GM12878 (cell line): ENCODE measurements at places on chromosomes 4 and X. TPM values are rescaled to one million over a fixed set of nuclear protein-coding genes. Genes with fewer than 3 reads are reported as not detected.
A peak's percentile ranks its signal among the peaks of the same experiment; 100 is the strongest.

DNA sequence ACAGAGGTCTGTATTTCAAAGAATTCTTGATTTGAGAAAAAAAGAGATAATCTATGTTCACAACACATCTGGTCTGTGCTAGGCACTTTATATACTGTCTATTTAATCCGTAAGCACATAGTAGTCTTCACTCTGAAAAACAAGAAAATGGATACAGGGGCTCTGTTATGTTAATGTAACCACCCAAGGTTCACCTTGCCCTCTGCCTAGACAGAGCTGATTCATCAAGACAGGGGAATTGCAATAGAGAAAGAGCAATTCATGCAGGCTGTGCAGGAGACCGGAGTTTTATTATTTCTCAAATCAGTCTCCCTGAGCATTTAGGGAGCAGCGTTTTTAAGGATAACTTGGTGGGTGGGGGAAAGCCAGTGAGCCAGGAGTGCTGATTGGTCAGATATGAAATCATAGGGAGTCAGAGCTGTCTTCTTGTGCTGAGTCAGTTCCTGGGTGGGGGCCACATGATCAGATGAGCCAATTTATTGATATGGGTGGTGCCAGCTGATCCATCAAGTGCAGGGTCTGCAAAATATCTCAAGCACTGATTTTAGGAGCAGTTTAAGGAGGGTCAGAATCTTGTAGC is 92.9 kb upstream of the TNIP3 start:
- DNase-seq, result no peak
- no peaks in the 10 kb centered on the region for H3K27me3 ChIP-seq
- H3K36me3 ChIP-seq, result no peaks in the 10 kb centered on the region
- H3K4me3 ChIP-seq, result no peak overlapping the region
- H3K4me1 ChIP-seq, result peaks cover 7% of the 10 kb centered on the region
- H3K27ac ChIP-seq, result no peak overlapping the region

DNA sequence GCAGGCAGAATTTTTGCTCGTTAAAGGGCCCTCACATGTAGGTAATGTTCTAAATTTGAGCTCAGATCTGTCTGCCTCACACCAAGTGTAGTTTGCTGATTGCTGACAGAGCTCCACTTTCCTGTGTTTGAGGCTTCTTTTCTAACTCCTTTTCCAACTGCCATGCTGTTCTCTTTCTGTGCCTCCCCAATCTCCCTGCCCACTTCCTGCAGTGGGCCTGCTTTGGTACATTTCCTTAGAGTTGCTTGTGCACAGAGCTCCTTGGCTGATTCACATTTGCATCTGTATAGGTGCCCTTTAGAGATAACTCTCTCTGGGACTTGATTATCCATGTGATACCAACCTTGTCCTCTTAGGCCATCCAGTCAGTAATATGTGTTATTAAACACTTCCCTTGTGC is 4.5 kb downstream of the MED28 start:
- no peak for DNase-seq
- no peaks in the 10 kb centered on the region for H3K27me3 ChIP-seq
- peaks cover 6% of the 10 kb centered on the region; the same call in 1 of the 2 replicates for H3K4me1 ChIP-seq
- H3K36me3 ChIP-seq, result peaks cover 6% of the 10 kb centered on the region

DNA sequence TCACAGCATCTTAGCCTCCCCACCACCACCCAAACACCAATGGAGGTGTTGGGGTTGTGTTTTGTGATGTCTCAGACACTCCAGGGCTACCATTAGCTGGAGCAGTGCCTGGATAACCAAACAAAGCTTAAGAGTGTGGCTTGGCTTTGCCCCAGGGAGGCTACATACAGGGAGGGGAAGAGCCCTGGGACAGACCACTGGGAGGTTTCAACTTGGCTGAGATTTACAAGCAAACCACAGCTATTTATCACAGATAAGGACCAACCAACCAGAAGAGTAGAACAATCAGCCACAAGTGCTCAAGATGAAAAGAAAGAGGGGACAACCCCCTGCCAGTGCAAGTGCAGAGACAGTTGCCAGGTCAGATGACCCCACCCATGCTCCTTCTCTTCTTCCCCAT is 24.1 kb downstream of the SOX3 start:
- H3K27ac ChIP-seq, result no peak overlapping the region
- no peak for DNase-seq
- no peak overlapping the region for H3K4me3 ChIP-seq
- no peaks in the 10 kb centered on the region for H3K36me3 ChIP-seq

DNA sequence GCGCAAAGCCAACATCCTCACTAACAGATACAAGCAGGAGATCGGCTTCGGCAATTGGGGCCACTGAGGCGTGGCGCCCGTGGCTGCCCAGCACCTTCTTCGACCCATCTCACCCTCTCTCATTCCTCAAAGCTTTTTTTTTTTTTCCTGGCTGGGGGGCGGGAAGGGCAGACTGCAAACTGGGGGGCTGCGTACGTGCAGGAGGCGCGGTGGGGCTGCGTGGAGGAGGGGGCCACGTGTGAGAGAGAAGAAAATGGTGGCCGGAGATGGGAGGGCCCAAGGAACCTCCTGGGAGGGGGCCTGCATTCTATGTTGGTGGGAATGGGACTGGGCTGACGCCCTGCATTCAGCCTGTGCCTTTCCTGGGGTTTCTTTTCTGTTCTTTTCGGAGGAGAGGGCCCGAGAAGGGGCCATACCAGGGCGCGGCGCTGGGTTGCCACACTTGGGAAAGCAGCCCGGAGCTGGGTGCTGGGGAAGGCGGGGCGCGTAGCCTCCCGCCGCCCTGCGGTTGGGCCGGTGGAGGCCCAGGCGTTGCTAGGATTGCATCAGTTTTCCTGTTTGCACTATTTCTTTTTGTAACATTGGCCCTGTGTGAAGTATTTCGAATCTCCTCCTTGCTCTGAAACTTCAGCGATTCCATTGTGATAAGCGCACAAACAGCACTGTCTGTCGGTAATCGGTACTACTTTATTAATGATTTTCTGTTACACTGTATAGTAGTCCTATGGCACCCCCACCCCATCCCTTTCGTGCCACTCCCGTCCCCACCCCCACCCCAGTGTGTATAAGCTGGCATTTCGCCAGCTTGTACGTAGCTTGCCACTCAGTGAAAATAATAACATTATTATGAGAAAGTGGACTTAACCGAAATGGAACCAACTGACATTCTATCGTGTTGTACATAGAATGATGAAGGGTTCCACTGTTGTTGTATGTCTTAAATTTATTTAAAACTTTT is 4.5 kb downstream of the MID1IP1 start:
- H3K36me3 ChIP-seq, result no peaks in the 10 kb centered on the region
- DNase-seq, result no peak
- no peaks in the 10 kb centered on the region for H3K4me1 ChIP-seq
- peak overlapping the region; percentile 70 for H3K4me3 ChIP-seq

GRCh38 chrX:30665471-30665870 is 12.2 kb downstream of the GK start:
- no peaks in the 10 kb centered on the region for H3K4me1 ChIP-seq
- H3K4me3 ChIP-seq, result no peak overlapping the region
- H3K27me3 ChIP-seq, result no peaks in the 10 kb centered on the region
- no peak overlapping the region for H3K27ac ChIP-seq

DNA sequence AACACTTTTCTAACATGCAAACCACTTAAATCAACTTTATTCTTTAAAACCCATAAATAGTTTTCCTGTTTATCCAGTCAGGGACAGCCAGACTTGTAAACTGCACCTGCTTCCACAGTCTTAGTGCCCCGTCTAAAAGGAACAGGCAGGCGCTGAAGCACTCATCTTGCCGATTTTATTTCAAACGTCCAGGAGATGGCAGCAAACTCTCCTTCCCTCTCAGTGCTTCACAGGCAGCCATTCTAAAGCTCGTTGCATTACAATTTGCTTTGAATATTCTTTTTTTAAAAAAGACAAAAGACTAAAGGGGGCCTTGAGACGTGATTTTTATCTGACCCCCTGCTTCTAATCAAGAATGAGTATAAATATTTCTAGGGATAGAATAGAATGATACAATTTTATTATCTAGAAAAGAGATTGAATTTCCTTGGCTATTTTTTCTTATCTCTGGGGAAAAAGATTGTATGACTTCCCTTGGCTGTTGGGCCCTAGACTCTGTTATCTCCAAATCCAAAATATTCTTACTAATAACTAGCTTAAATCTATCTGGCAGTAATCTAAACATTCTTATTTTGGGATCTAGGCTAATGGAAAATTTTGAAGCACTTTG is 93.6 kb upstream of the MYOZ2 start:
- peak; percentile 12 for DNase-seq
- peaks cover 6% of the 10 kb centered on the region; the same call in 1 of the 2 replicates for H3K4me1 ChIP-seq
- H3K27ac ChIP-seq, result no peak overlapping the region
- H3K27me3 ChIP-seq, result peaks cover 2% of the 10 kb centered on the region; the same call in 1 of the 2 replicates
- no peak overlapping the region for H3K4me3 ChIP-seq

DNA sequence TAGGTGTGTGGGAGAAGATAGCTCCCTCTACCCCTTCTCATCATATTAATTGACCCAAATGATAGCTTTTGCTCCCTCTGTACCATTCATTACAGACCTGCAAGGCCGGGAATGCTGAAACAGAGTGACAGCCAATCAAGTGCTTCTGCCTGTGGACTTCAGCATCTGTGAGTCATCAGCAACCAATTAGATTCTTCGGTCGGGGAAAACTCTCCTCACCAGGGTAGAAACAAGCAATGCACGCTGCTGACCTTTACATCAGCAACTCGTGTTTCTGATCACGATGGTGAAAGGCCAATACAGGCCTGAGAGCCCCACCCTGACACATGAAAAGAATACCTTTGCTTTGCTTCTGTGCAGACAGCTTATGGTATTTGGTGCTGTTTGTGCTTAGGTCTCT is 347.2 kb upstream of the DDX53 start:
- H3K36me3 ChIP-seq, result no peaks in the 10 kb centered on the region
- H3K4me3 ChIP-seq, result no peak overlapping the region
- no peaks in the 10 kb centered on the region for H3K4me1 ChIP-seq
- no peak overlapping the region for H3K27ac ChIP-seq
- DNase-seq, result no peak

DNA sequence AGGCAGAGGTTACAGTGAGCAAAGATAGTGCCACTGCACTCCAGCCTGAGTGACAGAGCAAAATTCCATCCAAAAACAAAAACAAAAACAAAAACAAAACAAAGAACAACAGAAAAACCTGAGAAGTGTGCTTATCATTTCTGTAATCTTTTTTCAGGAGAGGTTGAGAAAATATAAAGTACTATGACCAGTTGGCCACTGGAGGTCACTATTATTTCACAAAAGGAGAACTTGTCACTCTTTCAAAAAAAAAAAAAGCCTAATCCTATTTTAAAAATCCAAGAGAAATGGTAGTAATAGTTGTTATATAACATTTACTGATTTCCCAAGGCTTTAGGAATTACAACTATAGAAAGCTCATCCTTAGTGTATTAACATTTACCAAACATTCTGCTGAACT is 24.9 kb upstream of the RNF150 start:
- no peak overlapping the region for H3K27ac ChIP-seq
- H3K36me3 ChIP-seq, result no peaks in the 10 kb centered on the region
- H3K4me3 ChIP-seq, result no peak overlapping the region

GRCh38 chr4:27198246-27198645 is 337.6 kb downstream of the STIM2 start:
- no peaks in the 10 kb centered on the region for H3K36me3 ChIP-seq
- H3K4me1 ChIP-seq, result no peaks in the 10 kb centered on the region
- DNase-seq, result no peak
- H3K27me3 ChIP-seq, result no peaks in the 10 kb centered on the region
- H3K27ac ChIP-seq, result no peak overlapping the region

- H3K36me3 ChIP-seq, result no peaks in the 10 kb centered on the region
- no peak overlapping the region for H3K4me3 ChIP-seq
- H3K4me1 ChIP-seq, result no peaks in the 10 kb centered on the region
- no peak overlapping the region for H3K27ac ChIP-seq
- DNase-seq, result no peak
Measured at GRCh38 chrX:23616361-23616760, 50.9 kb upstream of the PRDX4 start.

- H3K27me3 ChIP-seq, result no peaks in the 10 kb centered on the region
- DNase-seq, result no peak
- H3K27ac ChIP-seq, result no peak overlapping the region
- no peaks in the 10 kb centered on the region for H3K36me3 ChIP-seq
Measured at GRCh38 chr4:84856468-84857049, 109.9 kb downstream of the WDFY3 start.

GRCh38 chr4:42359711-42360110 is 37.6 kb upstream of the SHISA3 start:
- no peaks in the 10 kb centered on the region for H3K27me3 ChIP-seq
- H3K36me3 ChIP-seq, result no peaks in the 10 kb centered on the region
- peaks cover 4% of the 10 kb centered on the region for H3K4me1 ChIP-seq
- no peak overlapping the region for H3K4me3 ChIP-seq

PNMA6A gene
- total RNA-seq, result not detected in 2 replicates

ANXA10 gene
- not detected in 2 replicates for total RNA-seq

VSIG1 gene
- total RNA-seq, result not detected in 2 replicates

ZNF630 gene
- total RNA-seq, result 1.2 and 1.8 TPM in 2 replicates

MAOA gene
- total RNA-seq, result 0.37 and 0.51 TPM in 2 replicates

SLC25A4 gene
- total RNA-seq, result 45.0 and 45.4 TPM in 2 replicates

TBC1D9 gene
- 12.9 and 14.9 TPM in 2 replicates for total RNA-seq

MEPE gene
- total RNA-seq, result not detected in 2 replicates

PRSS12 gene
- total RNA-seq, result 0.48 TPM in 1 of 2 replicates, not detected in the other
